ENCODE measurements at places on chromosomes 3 and 15.

DNA sequence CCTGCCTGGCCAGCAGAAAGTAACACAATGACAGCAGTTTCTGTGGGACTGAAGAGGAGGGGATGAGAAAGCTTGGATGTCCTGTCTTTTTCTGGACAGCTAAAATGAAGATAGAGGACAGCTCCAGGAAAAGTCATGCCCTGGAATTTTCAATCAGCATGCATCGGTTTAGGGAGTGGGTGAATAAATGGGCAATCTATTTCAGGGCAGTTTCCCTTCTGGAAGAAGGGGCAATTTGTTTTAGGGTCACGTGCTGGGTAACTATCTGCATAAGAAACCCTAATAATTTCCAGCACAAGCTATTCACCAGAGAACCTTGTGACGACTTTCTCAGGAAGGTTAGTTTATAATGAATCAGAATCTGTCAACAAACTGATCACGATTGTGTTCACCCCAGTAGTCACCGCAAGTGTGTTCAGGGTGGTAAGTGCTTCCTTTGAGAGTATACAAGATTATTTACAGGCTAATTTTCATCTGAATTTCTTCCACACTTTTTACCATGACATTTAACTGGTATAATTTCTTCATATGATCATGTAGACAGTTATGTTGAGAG lies 318.0 kb upstream of the GBE1 start:
- no peak for DNase-seq

- no peak for DNase-seq
Measured at GRCh38 chr3:154614601-154615000, 184.6 kb upstream of the GPR149 start.

DNA sequence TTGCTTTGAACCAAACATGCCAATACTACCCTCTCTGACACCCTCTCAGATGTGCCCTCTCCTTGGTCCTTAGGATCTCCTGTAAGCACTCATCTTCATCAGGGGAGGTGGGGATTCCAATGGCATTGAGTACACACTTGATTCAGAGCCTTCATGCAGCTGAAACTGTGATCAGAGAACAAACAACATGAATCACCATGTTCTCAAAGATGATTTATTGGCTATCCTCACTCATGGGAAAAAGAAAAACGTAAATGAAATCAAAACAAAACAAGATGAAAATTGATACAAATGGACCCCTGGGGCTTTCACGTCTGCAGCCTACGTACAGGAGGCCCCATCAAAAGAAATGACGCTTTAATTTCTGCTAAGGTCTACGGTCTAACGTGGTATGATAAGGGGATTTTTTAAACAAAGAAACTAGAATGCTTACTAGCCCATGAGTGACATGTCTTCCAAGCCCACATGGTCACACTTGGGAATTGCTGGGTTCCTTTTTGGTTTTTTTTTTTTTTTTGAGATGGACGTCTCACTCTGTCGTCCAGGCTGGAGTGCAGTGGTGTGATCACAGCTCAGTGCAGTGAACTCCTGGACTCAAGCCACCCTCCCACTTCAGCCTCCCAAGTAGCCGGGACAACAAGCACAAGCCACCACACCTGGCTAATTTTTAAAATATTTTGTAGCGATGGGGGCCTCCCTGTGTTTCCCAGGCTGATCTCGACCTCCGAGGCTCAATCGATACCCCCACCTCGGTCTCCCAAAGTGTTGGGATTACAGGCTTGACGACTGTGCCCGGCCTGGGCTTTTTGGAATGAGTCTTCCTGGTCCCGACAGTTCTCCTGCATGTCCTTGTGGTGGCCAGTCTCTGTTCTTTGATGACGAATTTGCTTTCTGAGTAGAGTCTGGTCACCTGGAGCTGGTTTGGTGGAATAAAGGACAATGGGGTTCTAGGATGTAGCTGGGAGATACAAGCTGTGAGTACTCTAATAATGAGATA lies 202.6 kb downstream of the XXYLT1 start:
- no peak for DNase-seq

DNA sequence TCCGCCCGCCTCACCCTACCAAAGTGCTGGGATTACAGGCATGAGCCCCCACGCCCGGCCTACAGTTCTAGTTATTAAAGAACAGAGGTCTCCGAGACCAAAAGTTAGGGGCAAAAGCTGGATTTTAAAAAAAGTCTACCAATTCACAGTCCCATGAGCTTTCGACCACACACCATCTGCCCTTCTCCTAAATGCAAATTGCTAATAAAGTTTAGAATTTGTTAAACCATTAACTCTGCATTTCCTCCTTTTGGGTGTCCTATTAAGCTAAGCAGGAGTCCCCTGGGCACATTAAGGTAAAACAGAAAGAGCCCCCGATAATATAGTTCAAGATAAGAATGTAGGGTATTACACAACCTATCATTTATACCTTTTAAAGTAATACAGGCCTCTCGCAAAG lies 322.7 kb downstream of the FOXP1 start:
- DNase-seq, result no peak

DNA sequence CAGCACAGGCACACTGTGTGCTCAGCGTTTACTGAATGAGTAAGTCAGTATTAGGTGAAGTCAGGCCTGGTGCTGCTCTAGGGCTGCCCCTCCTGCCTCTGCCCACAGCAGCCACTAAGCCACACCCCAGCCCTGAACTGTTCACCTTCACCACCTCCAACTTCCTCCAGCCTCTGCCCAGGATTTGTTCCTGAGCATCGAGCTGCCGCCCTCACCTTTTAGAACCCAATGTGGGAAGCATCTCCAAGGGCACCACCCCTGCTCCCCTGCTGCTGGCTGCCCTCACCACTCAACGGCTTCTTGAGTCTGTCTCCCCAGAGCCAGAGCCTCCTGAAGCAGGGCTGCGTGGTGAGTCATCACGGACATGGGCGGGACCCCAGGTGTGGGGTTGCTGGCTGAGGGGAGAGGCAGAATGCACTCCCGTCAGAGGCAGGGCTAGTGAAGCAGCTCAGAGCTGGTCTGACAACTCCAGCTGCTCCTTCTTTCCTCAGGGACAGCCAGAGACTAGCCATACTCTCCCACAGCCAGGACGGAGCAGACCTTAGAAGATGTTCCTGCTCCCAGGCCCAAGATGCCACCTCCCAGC lies 5.8 kb downstream of the HYAL2 start:
- peak; percentile 88 for DNase-seq

DNA sequence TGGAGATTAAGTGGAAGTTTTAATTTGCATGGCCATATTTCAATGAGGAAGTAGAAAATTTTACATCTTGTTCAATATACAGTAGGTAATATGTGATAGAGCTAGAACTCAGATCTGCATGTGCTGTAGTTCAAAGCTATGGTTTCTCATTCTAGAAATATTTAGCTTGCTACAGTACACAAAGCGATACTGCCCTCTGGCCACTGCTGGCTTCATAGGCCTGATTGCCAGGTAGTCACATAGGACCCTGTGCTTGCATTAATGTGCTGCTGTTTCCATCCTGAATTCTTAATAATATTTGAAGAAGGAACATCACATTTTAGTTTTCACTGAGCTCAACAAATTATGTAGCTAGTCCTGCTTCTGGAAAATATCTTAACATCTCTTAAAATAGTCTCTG lies 87.0 kb downstream of the PLSCR2 start:
- DNase-seq, result peak; percentile 46

GRCh38 chr3:127844326-127844942 lies 22.1 kb upstream of the MGLL start:
- DNase-seq, result peak; percentile 59

GRCh38 chr3:108285176-108285575 lies 11.2 kb upstream of the HHLA2 start:
- DNase-seq, result no peak

DNA sequence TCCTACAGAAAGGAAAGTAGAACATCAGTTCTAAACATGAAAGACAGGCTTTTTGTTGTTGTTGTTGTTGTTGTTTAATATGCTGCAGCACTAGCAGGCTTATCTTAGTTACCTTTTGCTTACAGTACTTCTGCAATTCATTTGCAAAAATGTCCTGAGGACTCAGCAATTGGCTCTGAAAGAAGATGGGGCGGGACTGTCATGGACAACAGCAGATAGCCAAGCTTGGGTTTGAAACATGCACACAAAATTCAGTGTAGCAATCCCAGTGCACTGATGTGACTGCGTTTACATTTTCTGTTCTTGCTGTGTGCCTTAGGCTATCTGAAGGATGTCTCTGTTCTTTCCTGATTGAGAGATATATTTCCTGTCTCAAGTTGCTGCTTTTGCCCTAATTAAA lies 9.2 kb downstream of the UNC13C start:
- DNase-seq, result no peak

DNA sequence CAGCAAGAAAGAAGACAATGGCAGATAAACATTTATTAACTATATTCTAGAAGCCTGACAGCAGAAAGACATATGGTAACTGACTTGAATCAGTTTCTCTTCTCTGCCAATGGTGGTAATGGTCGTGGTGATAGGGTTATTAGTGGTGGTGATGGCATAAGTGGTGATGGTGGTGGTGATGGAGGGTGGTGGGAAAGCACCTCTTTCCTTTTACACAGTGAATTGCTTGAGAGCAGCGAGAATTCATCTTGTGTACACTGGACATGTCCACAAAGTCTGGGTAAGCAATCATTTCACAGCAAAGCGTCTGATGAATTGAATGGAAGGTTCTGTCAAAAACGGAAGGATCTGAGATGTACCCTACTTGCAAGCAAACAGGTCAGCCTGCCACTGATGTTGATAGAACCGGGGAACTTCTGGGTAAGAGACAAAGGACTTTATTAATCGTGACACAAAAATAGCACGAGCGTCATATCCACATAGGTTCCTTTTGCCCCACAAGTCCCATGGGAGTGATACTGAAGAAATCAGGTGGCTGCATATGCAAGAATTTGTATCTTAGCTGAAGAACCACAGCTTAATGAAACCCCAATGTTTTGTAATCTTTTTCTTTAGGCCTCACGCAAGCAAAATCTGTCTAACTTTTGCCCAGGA lies 23.5 kb upstream of the TBC1D5 start:
- DNase-seq, result no peak

- DNase-seq, result no peak
Measured at GRCh38 chr15:56786966-56787365, 53.7 kb upstream of the ZNF280D start.

GRCh38 chr15:49748791-49749190 lies 127.9 kb downstream of the DTWD1 start:
- no peak for DNase-seq

- peak; percentile 25 for DNase-seq
Measured at GRCh38 chr3:183085634-183086390, 13.5 kb downstream of the MCCC1 start.

- no peak for DNase-seq
Measured at GRCh38 chr15:97978401-97979139, 18.1 kb downstream of the ARRDC4 start.

DNA sequence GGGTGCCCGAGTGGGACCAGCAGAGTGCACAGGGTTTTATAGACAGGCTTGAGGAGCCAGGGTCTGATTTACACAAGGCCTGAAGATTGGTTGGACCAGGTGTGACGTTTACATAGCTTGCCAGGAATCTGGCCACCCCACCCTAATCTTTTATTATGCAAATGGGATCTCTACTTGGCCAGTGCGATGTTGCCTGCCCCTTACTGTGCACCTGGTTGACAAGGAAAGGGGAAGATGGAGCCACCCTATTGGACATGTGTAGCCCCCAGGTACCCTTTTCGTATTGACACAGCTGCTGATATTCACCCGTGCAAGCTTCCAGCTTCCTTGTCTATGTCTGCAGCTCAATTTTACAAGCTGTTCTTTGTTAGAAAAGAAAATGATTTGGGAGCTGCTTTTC lies 132.0 kb downstream of the ARNT2 start:
- DNase-seq, result no peak

- peak; percentile 97 for DNase-seq
Measured at GRCh38 chr3:106345353-106346027, 476.7 kb upstream of the CBLB start.

- peak; percentile 25 for DNase-seq
Measured at GRCh38 chr3:124786511-124787241, 56.4 kb downstream of the UMPS start.

DNA sequence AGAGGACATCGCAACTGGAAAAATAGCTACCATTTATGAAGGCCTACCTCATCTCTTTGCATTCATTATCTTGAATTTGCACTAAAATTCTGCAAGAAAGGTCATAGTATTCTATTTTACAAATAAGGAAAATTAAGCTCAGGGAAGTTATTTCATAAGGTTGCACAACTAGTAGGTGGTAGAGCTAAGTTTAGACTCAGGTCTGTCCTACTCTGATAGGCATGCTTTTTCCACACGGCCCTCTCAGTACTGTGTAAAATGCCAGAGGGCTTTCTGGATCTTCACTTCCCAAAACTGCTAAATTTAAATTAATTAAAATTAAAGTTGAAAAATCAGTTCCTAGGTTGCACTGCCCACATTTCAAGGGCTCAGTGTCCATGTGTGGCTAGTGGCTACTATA lies 18.3 kb downstream of the MAP2K1 start:
- no peak for DNase-seq

GRCh38 chr3:46942076-46942475 lies 34.5 kb downstream of the CCDC12 start:
- no peak for DNase-seq

DNA sequence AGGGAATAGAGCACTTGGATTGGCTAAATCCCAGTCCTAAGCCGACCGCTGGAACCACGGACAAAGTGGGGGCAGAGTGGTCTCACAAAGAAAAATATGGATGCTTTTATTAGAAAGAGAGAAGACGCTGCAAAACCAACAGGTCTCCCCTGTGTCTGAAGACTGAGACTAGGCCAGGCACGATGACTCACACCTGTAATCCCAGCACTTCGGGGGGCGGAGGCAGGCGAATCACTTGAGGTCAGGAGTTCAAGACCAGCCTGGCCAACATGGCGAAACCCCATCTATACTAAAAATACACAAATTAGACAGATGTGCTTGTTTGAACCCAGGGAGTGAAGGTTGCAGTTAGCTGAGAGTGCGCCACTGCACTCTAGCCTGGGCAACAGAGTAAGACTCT lies 61.8 kb downstream of the ZDHHC19 start:
- DNase-seq, result no peak

GRCh38 chr3:61967937-61968336 lies 405.4 kb downstream of the FEZF2 start:
- DNase-seq, result no peak

DNA sequence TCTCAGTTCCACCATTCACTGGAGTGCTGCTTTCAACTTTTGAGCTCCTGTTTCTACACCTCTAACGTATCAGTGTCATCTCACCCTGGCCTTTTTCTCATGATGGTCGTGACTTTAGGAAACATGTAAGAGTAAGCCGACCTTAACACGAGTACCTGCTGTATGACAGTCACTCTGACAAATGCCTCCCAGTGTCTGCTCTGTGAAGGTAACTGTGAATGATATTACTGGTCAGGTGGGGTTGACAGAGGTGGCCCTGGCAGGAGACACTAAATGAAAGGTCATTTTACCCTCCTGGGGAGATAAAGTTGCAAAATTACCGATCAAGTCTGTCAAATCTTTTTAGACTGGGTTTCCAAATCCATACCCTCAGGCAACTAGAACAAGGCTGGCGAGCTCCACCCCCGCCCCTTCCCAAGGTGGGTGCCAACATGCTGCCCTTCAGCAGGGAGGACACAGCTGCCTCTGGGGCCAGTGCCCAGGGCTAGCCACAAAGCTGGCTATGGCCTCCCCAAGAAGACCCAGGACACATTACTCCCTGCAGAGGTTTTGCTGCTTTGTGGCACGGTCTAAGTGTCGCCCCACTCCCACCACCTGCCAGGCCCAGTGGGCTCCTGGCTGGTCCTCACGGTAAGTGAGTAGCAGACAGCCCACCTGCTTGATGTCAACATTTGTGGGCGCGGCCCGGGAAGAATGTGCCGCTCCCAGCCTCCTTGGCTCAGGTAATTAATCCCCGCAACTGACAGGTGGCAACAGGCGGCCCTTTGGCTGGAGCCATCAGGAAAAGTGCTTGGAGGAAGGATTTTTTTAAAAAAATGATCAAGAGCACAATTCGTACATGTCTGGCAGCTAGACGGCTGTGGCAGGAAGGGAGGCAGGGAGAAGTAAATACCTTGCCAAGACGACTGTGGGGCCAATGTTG lies 211.8 kb downstream of the TP63 start:
- DNase-seq, result no peak
